ENCODE measurements at places on chromosomes 2 and 18.

- DNase-seq, result no peak
Observed at GRCh38 chr2:16494836-16495508, 170.7 kb downstream of the CYRIA start.

DNA sequence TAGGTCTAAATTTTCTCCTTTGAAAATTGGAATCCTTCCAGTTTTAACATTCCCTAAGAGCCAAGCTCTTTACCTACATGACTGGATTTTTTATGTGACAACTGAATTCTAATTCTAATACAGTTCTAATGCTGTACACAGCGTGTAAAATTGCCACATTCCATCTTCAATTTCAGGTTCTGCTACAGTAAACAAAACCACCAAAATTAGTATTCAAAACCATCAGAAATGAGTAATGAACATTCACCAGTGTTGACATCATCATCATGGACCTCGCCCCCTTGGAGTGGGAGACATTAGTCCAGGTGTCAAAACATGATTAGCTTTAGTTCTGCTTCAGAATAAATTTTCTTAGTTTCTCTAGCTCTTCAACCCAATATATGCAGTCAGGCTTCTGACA is 133.6 kb downstream of the MBD2 start:
- DNase-seq, result no peak

DNA sequence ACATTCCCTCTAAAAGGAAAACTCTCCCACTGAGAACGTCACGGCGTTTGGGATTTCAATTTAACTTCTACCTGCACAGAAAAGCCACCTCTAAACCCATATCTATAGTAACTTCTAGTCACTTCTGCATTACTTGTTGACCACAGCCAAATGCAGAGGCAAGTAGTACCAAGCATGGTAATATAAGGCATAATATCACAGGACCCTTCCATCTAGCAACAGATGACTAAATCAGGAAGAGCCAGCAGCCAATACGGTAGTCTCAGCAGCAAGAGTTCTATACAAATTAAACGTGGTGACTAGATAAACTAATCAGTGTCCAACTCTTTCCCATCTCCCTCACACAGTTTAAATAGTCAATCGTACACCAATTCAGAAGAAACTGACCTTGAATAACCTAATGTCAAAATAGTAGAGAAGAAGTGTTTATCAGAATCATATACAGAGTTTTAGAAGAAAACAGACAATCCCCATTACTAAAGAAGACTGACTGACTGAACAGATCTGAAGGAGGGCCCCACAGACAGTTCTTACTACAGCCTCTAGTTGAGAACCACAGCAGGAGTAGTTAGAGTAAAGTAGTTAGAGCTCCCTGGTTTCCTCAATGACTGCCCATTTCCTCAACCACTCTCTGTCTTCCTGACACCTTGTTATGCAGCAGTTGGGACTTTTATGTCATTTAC is 30.0 kb downstream of the MEMO1 start:
- no peak for DNase-seq

- no peak for DNase-seq
Observed at GRCh38 chr2:122341007-122341406, 585.6 kb downstream of the TSN start.

GRCh38 chr2:72211777-72212485 is 64.3 kb upstream of the CYP26B1 start:
- DNase-seq, result no peak

GRCh38 chr2:40097691-40098385 is 318.8 kb upstream of the THUMPD2 start:
- DNase-seq, result no peak

DNA sequence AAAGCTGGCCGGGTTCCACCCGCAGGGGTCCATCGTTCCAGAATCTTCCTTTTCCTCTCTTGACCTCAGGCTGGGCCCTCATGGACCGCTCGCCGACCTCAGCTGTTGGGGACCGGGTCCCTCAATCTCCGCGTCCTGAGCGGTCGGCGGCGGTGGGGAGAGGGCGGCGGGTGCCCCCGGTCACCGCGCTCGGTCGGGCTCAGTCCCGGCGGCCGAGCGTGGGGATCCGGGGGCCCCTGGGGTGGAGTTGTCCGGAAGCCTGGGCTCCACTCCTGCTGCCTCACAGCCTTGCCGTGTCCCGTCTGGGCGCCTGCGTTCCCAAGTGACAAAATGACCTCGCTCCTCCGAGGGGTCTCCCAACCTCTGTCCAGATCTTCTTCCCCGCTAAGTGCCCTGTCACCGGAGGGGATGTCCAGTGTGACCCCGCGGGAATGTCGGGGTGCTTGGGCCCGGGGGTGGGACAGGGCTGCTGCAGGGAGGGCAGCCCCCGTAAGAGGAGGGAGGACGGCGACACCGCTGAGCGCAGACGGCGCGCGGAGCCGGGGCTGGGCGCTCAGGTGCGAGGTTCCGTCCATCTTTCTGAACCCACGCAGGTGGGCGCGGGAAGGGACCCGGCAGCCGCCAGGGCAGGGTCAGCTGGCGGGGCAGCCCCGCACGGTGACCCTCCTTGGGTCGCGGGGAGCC is 16.0 kb upstream of the E2F6 start:
- no peak for DNase-seq

DNA sequence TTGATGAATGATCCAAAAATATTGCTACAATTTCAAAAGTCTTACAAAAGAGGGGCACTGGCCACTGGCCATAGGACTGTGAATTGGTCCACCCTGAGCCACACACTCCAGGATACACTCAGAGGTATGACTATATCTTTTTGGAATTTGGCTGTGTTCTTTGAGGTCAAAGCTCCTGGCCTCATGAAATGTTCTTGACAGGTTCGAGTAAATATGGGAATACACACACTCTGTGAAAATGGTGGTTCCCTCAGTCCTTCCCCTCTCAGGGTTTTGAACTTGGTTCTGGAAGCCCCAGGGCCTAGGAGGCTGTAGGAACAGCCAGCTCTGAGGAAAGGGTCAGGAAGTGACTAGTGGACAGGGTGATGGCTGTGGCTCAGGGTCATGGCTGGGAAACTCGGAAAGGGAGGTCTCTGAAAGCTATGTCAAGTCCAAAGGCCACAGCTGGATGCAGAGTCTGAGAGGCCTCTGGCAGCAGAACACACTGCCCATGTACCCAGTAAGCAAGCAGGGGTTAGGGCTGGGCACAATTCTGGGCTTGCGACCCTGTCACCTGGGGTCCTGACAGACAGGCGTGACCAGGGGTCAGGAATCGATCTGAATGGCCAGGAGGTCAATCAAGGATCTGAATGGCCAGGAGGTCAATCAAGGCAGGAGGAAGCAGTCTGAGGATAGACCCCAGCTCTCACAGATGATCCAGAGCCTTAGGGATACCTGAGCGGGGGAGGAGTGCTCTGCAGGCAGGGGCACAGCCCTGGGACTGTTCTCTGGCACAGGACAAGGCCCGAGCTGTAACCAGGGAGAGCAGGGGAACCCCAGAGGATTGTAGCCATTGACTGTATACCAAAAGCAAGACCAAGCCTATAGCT is 223.4 kb upstream of the SMAD2 start:
- no peak for DNase-seq

DNA sequence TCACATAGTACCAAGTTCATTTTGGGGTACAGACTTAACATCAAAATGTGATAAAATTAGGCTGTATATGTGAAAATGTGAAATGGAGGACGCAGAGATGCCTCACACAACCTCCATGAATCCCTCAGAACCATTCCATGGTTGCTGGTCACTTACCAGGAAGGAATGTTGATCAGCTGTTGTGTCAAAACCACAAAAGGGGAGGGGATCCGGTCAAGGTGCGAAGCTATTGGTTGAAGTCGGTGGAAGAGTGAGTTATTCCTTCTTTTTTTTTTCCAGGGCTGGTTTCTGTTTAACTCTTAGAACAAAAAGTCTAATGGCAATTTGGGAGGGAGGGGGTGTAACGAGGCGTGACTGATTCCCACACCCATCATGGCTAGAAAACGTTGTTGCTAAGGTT is 32.3 kb upstream of the REG3A start:
- DNase-seq, result no peak

- DNase-seq, result no peak
Observed at GRCh38 chr2:134667081-134667480, 51.7 kb downstream of the TMEM163 start.

- no peak for DNase-seq
Observed at GRCh38 chr2:209322905-209323512, 100.8 kb upstream of the MAP2 start.

GRCh38 chr18:56374007-56374655 is 264.3 kb downstream of the TXNL1 start:
- no peak for DNase-seq

DNA sequence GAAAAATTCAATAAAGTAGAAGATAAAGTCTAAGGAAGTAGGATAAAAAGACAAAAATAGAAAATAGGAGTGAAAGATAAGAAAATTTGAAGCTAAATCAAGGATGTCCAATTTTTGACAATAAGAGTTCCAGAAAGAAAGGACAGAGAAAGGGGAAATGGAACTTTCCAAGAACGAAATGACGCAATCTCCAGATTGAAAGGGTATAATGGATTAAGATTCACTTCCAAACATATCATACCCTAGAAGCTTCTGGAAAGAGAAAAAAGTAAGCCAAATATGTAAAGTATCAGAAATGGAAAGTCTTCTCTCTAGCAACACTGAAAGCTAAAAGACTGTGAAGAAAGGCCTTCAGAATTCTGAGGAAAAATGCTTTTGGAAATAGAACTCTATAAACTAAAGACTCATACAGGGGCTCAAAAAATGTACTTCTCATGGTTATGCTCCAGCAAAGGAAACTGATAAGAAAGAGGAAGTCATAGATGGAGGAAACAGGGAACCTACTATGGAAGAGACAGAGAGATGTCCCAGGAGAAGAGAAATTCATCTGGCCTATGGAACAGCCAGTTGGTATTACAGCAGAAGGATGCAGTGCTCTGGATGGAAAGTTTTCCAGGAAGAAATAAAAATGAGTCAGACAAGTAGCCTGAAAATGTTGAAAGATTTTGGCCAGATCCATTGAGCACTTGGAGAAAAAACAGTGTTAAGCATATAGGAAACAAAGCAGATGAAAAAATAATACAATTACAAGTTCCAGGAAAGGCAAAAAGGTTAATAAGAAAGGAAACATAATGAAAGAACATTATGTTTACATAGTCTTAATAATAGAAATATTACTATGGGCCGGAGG is 20.1 kb downstream of the CASP8 start:
- no peak for DNase-seq

GRCh38 chr2:134392442-134393074 is 138.7 kb downstream of the MGAT5 start:
- DNase-seq, result no peak

GRCh38 chr18:57364460-57364859 is 12.1 kb downstream of the ST8SIA3 start:
- DNase-seq, result no peak

Data from stimulated activated CD4-positive, alpha-beta T cell treated with anti-CD3 and anti-CD28 coated beads, TNF-alpha, amount 100 ng/mL, for 4 hours (primary cell).